ENCODE measurements at places on chromosomes 11 and 22.

DNA sequence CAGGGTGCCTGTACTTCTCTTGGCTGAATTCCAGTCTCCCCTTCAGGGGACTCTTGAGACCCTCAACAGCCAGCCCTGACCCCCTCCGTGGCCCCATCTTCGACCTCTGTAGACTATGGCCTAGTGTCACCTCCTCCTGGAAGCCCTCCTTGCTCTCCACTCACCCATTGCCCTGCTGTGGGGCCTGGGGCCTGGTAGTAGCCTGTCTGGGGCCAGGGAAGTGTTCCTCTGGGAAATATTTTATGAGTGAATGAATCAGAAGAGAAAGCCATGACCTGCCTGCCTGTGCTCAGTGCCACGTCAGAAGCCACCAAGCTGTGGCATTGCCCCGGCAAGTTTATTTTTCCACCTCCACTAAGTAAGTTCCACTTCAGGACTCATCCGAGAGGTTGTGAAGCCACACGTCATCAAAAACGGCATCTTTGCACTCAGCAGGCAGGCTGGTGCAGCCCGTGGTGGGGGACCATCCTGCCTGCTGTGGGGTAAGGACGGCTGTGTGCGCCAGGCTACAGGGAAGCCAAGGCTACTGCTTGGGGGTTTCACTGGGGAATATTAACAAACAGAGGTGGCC, 59.6 kb upstream of the PPARA start:
- no peak for DNase-seq

DNA sequence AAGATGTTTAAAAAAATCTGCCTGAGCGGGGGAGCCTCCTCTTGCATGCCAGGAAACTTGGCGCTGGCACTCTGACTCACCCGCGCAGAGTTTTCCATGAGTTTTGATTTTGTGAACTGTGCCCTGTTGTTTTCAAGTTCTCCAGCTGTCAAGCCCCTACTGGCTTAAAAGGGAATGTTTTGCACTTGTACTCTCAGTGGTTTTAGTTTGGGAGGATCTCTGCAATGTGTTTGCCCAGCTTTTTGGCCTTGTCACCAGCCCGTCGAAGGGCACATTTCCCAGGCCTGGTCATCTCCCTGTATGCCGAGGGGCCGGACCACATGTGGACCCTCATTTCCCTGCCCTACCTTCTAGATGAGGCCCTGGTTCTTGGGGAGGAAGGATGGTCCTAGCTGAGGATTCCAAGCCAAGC, 12.2 kb downstream of the MRGPRF start:
- DNase-seq, result no peak

GRCh38 chr11:58927393-58928106, 11.7 kb upstream of the GLYATL1 start:
- DNase-seq, result peak; percentile 3

DNA sequence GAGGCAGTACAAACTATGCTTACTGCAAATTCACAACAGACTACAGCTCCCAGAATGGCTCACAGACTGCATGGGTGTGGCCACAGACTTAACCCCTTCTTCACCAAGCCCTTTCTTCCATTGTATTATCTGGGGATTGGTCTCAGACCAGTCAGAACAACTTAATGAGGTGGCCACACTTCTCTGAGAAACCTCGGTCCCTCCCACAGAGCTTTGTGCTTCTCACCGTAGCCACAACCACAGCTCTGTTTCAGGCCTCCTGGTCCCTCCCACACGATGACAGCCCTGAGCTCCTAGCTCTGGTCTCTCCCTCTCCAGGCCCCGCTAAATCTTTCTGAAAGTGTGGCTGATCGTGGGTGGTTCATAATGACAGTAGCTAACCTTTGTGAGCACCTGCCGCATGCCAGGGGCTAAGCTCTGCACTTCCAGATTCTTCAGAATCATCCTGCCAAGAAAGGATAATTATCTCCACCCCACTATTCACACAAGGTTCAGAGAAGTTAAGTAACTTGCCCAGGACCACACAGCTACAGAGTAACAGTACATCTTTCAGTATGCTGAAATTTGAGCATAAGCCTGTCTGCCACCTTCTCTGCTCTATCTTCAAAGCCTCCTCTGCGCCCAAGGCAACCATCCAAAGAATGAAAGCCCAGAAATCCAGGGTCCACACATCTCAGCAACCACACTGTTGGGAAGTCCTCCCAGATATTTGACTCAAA, 5.4 kb downstream of the PDE2A start:
- DNase-seq, result no peak

- no peak for DNase-seq
Measured at GRCh38 chr11:84292006-84292405, 1005.8 kb upstream of the CCDC90B start.

DNA sequence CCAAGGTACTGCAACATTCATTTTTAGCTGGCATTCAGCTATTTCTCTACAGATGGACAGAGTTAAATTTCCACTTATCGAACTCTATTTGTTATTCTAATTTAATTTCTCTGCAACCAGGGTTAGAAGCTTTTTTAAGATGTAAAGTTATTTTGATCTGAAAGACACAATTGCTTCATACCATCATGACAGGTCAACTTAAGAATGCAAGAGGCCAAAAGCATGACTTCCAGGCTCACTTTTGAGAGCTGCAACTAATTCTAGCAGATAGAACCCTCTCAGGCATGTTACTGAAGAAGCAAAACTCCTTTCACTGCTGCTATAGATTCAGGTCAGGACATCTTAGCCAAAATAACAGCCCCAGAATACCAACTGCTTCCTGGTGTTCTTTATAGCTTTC, 86.5 kb upstream of the GALNT18 start:
- DNase-seq, result no peak

- no peak for DNase-seq
Measured at GRCh38 chr11:35412285-35412684, 7.1 kb downstream of the SLC1A2 start.

DNA sequence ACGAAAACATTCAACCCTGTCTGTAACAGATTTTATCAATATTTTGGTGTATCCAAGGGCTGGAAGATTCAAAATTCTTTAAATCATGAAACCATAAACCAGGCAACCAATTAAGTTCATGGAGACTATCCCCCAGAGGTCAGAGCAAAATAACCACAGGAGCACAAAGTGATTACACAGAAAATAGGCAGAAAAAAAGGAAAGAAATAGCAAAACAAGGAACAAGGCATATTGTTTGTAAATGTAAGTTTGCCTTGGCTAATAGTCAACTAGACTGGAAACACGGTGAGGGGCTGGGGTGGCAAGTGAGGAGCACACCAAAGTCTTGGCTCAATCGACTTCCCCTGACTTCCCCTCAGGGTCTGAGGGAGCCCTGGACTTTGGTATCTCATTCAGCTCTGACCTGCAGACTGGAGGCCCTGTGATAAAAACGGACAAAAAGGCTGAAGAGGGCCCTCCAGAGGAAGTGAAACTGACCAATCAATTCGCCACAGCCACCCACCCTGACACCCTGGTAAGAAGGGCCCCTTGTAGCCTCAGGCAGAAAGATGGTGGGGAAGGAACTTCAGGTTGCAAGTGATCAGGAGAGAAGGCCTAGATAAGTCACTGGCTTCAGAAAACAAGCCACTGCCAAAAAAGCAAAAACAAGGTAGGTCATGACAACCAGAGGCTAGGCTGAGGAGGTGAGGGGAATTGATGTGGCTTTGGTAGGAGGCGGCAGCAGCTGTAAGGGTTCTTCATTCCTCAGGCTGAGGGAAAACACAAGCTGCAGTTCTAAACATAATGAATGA, 1.8 kb downstream of the SIK3 start:
- DNase-seq, result peak; percentile 82

DNA sequence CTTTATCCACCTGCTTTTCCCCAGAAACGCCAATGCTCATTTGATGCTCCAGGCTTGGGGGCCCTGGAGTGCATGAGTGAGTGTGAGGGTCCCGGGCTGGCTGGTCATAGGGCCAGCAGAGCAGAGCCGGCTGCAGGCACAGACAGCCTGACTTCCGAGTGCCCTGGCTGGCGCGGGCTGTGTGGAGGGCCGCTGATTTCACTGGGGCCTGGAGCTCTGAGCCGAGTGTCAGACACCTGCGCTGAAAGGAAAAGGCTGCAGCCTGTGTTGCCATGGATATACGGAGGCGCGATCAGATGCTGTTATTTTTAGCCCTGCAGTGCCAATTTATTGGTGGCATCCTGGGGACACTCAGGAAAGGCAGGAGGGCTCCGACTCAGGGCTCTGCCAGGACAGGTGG, 87.6 kb downstream of the ST3GAL4 start:
- no peak for DNase-seq

Measured in CD4-positive, alpha-beta T cell treated with Interleukin-17A for 1 hour (primary cell).